Fibroblast of skin of scalp (primary cell): ENCODE measurements at places on chromosomes 13 and 19.

- no peak for DNase-seq
These were observed 14.2 kb downstream of the EFNB2 start for GRCh38 chr13:106521095-106521799.

GRCh38 chr19:1685046-1685445 lies 32.6 kb upstream of the TCF3 start:
- no peak for DNase-seq

DNA sequence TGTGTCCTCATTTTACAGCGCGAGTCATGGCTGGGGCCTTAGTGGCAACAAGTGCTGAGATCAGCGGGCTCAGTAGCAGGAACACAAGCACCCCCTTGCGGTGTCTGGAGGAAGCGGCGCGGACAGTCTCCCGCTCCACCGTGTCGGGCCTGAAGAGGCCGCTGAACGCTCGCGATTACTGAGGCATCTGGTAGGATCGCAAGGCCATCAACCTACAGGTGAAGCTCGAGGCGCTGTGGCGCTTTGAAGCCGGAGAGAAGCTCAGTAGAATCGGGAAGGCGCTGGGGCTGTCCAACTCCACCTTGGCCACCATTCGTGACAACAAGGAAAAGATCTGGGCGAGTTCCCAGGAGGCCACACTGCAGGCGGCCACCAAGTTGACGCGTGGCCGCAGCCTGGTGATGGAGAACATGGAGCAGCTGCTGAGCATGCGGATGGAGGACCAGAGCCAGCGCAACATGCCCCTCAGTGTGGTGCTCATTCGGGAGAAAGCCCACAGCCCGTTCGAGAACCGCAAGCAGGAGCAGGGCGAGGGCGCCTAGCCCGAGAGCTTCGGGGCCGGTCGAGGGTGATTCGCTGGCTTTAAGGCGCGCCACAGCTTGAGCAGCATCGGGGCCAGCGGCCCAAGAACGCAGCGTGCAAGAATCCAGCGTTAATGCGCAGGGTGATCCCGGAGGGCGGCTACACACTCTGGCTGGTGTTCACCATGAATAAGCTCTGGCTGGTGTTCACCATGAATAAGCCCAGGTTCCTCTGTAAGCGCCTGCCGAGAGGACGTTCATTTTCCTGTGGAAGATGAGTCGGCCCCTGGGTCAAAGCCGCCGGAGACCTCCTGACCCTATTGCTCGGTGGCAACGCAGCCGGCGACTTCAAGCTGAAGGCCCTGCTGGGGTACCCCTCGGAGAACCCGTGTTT lies 8.3 kb upstream of the MZF1 start:
- DNase-seq: peak; percentile 86

DNA sequence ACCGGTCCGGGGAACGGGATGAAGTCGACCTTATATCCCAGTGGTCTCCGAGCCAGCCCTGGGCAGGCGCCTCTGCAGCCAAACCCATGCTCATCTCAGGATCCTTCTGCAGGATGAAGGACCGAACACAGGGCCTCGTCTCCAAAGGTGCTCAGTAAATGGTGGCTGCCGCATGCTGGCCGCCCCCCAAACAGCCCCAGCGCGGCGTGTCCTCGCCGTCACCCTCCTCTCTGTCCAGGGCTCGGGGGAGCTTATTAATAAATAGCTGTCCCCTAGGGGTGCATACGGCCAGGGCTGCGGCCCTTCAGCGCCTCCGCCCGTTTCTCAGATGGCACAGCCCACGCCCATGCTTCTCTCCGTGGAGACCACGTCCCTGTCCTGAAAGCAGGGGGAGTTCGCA lies 32.6 kb upstream of the SPACA7 start:
- no peak for DNase-seq

DNA sequence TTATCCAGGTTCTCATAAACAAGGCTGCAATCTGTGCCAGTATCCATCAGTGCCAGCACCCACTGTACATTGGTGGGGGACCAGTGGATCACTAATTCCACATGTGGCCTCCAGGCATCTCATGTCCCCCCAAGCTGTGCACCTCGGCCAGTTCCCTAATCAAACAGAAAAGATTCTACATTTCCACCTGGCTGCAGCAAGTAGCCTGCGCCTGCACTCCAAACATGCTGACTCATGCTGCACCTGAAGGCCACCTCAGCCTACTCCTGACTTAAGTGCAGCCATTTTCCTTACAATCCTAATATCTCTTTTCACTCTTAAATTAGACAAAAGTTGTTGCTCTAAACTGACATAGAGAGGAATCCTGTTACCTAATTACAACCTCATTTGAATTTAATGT lies 729.4 kb upstream of the MIR17HG start:
- no peak for DNase-seq

GRCh38 chr13:29746148-29746677 lies 104.2 kb downstream of the UBL3 start:
- no peak for DNase-seq
